ENCODE measurements at places on chromosomes 2 and 18.

GRCh38 chr2:56009758-56010458 lies 86.3 kb upstream of the EFEMP1 start:
- DNase-seq, result peak; percentile 22

- DNase-seq, result no peak
Measured at GRCh38 chr2:235901243-235901642, 266.9 kb downstream of the GBX2 start.

- DNase-seq, result no peak
Measured at GRCh38 chr2:54073796-54074195, 41.6 kb upstream of the ACYP2 start.

DNA sequence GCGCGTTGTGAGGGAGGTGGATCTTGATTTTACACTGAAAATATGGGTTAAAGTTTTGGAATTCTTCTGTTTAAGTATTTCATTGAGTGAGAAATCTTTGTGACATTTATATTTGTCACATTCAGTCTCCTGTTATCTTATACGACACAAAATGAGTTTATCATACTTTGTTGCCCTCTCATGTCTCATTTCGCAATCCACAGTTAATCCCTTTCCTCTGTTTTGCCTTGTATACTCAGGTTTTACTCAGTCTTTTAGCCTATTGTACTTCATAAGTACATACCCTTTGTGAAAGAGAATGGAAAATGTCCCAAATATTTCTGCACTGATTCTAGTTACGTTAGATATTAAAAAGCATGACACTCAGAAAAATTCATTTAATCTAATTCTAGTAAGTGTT lies 142.7 kb downstream of the ATP9B start:
- DNase-seq, result no peak

GRCh38 chr2:119011162-119011909 lies 69.3 kb downstream of the MARCO start:
- DNase-seq, result peak; percentile 73

- DNase-seq, result no peak
Measured at GRCh38 chr2:197704434-197705120, 592 bp upstream of the MARS2 start.

GRCh38 chr18:7452331-7452730 lies 114.8 kb upstream of the PTPRM start:
- peak; percentile 46 for DNase-seq

- no peak for DNase-seq
Measured at GRCh38 chr2:211373203-211373602, 816.8 kb downstream of the CPS1 start.

DNA sequence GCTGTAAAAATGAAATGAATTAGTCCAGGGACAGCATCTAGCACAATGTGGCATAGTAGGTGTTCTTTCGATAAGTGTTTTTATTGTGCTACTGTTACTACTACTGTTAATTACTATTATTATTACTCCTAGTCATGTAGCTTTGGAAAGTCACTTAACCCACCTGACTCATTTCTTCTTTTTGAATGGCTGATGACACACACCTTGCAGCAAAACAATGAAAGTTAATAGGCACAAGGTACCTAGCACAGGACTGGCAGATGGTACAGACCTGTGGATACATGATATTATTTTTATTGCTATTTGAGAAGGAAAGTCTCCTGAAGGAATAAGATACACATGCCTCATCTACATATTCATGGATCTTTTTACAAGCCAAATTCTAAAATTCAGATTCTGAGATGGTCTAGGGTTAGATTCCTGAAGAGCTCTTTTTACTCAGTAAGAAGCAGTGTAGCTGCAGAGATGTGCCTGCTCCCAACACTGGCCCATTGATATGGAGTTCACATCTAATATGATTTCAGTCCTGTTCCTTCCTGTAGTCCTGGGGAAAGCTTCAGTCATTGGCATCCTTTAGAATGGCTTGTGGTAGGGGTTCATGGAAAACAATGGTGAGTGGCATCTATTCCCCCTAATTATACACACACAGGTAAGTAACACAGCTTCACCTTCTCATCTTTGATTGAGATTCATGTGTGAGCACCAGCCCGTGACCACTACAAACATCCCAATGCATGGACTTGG lies 7.9 kb upstream of the ERMN start:
- DNase-seq, result no peak

DNA sequence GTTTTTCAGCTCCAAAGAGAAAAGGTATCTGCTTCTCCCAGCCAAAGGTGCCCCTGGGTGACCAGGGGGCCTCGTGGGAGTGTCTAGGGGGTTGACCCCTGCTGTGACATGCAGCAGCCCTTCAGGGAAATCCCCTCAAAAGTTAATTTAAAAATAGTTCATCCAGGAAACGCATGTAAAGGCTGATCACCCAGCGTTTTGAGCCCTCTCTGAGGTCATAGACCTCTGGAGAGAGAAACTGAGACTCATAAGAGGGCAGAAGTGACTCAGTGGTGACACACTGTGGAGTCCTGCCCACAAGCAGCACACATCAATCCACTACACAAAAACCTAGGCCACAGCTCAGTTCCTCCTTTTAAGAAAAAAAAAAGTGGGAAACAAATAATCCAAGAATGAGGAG lies 11.9 kb downstream of the GAL3ST2 start:
- DNase-seq, result peak; percentile 79

DNA sequence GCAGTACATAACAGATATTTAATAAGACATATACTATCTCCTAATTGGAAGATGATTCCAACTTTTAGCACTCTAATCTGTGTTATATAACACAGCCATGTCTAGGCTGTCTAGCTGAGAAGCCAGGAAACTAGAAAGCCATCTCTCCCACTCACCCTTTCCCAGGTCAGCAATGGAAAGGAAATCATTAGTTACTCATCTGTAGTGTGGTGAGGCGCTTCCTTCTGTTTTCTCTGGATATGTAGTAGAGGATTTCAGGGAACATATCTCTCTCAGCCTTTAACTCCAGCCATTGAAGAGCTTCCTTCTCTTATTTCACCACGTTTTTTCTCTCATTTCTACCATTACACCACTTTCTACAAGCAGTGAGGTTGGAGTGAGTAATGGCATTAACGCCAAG lies 19.4 kb downstream of the RBBP8 start:
- peak; percentile 12 for DNase-seq

DNA sequence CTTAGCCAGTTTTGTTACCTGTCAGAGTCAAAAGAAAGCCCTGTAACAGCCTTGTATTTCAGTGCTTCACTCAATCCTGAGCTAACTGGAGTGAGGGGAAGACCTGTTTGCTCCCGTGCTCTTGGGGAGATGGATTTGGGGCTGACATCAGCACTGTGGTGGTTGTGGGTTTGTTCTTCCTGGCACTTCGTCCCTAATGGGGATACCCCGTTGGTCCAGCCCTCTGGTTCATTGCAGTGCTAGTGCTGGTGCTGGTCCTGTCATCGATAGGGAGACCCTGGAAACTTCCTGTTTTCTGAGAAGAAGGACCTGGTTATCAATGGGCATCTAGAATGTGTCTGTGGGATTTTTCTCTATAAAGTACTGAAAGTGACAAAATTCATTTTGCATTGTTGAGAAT lies 205.4 kb downstream of the ZNF407 start:
- no peak for DNase-seq

DNA sequence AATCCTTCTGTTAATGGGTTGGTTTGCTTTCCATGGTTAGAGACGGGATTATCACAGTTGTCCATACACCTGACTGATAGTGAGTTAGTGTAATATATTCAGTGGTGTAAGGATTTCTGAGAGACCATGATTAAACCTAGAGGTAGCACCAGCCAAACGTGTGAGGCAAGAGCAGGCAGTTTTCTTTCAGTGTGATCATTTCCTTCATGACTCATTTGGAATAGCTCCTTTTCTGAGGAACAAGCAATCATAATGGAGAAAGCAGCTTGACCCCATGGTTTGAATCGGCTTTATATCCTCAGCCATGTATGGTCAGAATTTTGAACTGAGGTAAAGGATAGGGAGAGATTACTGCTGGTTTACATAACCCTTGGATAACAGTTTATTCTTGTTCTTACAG lies 2.9 kb downstream of the MXD1 start:
- DNase-seq, result peak; percentile 87

DNA sequence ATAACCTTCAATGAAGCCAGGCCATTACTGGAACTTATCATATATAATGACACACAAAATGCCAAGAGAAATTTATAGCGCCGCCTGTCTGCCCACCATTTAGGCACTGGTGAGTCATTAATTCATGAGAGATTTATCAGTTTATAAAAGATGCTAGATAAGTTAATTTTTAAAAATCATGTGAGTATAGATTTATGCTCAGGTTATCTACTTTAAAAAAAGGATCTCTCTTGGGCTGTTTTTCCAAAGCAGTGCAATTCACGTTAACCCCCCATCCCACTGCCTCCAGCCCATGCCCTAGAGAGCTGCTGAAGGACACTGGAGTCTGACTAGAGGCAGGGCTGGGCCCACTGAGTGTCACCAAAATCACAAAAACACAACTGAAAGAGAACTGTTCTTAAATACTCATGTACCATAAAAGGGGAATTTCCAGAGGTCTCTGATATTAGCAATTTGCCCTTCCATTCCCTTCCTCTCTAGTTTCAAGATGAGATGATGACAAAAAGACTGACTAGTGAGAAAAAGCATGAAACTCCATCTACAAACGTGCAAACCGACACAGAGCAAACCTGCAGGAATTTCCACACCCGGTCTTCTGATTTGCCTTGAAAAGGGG lies 160.8 kb downstream of the BCL2 start:
- DNase-seq, result peak; percentile 89

DNA sequence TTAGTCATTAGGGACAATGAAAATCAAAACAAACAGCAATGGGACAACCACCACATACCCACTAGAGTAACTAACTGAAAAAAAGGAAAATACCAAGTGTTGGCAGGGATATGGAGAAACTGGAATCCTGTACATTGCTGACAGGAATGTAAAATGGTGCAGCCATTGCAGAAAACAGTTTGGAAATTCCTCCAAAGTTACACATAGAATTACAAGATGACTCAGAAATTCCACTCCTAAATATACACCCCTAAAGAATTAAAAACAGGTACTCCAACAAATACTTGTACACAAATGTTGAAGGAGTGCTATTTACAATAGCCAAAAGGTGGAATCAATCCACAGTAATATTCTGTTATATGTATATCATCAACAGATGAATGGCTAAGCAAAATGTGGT lies 110.9 kb downstream of the ROCK1 start:
- DNase-seq, result no peak

GRCh38 chr2:230453006-230453405 lies 37.0 kb downstream of the SP100 start:
- DNase-seq, result peak; percentile 34

DNA sequence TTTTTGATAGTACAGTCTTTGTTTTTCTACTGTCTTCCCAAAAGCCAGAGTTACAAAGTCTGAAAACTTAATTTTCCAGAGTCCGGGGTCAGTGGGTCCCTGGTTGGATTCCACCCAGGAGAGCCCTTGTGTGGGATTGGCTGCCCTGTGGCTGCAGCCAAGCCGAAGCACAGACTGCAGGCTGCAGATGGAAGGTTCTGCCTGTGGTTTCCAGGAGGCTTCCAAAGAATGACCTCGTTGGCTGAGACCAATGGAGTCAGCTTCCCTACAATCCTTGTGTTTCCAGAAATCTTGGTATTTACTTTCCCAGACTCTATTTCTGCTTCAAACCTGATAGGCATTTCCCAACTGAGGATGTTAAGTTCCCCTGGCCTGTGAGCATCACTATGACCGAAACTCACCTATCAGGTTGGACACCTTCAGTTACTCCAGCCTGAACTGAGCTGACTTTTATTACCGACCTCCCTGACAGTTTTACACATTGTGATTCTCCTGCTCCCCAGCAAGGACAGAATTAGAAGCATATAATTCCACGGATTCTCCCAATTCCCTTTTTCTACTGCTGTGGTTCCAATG lies 117.5 kb upstream of the CCDC68 start:
- DNase-seq, result no peak

GRCh38 chr2:102512161-102512560 lies 39.1 kb downstream of the SLC9A4 start:
- no peak for DNase-seq

- DNase-seq, result no peak
Measured at GRCh38 chr18:58097121-58097906, 53.3 kb downstream of the NEDD4L start.

GRCh38 chr2:120482334-120482733 lies 136.4 kb downstream of the INHBB start:
- no peak for DNase-seq

DNA sequence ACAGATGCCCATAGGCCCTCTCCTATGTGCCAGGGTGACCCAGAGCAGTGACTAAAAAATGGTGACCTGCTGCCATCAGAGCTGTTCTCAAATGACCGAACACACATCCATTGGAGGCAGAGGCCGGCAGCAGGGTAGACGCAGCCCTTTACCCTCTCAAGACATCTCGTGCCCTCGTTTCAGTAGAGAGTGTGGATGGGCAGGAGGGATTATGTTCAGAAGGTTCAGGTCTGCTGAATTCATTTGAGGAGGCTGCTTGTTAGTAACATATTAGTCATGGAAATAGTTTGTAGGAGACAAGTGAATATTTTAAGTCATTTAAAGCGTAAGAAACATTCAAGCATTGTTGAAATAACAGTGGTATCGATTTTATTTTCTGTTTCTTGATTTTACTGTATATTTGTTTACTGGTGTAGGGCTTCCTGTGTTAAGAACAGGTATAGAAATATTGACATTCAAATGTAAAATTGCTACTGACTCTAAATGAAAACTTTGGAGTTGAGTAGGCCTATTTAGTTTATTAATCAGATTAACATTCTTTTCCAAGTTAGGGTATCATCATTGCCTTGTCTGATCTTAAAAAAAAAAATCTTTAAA lies 82.6 kb downstream of the ZNF532 start:
- DNase-seq, result no peak

- no peak for DNase-seq
Measured at GRCh38 chr2:12127638-12128037, 381.2 kb downstream of the LPIN1 start.

- DNase-seq, result no peak
Measured at GRCh38 chr2:118774458-118775133, 72.9 kb downstream of the EN1 start.

DNA sequence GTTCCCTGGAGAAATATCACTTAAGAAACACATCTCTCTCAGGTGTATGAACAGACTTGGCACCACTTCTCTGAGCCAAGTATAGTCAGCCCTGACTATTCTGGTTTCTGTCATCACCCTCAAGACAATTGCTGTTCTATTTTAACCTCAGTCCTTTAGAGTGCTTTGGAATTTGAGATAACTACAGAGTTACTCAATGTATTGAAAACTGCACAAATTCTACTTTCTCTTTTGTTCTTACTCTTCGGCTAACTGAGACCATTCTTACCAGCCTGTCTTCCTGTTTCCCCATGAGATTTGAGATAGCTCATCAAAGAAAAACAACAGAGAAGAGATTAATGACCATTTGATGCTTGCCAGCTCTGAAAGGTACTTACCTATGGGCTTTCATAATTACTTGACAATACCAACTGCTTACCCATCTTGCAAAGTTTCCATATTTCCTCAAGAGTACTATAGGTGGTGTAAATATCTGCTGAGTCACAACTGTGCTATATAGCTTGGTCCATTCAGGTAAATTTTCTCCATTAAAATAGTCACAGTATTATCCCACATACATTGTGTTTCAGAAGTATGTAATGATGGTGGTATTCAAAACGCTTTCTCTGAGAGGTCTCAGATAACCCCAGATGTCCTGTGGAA lies 467.5 kb upstream of the CHST9 start:
- DNase-seq, result no peak
